ENCODE measurements at places on chromosomes 13 and 19. TPM values are rescaled to one million over a fixed set of nuclear protein-coding genes. Genes with fewer than 3 reads are reported as not detected.

GRCh38 chr13:33016414-33017322, at the start of gene KL:
KL (plus strand) TSS chr13:33016423; CDS start chr13:33016441, 18 bp downstream.
- DNase-seq: no peak

- DNase-seq: no peak
Measured at GRCh38 chr19:48302600-48302959, 22.8 kb upstream of the EMP3 start.

- DNase-seq: no peak
Measured at GRCh38 chr19:51802775-51803174, 7.8 kb downstream of the FPR3 start.

DNA sequence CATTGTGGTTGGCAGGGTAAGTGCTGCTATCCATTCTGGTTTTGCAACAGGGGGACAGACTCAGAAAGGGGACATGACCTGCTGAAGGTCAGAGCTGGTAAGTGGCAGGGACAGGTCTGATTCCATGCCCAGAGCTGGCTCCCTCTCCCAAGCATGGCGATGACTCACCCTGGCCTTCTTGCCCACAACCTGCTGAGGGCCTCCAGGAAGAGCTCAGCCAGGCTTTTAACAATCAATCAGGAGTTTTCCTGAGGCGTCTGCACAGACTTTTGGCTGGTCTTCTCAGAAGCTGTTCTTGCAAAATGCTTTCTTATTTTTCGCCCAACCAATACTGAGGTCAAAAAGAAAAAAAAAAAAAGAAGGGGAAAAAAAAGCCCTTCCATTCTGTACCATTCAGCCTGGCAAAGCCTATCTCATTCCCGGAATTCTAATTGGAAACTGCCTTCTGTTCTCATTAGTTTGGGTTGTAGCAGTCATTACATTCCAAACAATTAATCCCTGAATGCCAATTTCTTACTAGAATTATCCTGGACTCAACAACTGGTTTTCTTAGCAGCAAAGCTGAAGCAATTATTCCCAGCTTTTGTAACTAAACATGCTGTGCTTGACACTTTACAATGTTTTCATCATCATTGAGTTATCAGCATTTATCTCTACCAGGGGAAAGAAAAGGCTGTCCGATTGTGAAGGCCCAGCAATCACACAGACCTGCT, 17.7 kb downstream of the SIAH3 start:
- no peak for DNase-seq

- no peak for DNase-seq
Measured at GRCh38 chr13:50521006-50521830, 322.3 kb downstream of the DLEU7 start.

DNA sequence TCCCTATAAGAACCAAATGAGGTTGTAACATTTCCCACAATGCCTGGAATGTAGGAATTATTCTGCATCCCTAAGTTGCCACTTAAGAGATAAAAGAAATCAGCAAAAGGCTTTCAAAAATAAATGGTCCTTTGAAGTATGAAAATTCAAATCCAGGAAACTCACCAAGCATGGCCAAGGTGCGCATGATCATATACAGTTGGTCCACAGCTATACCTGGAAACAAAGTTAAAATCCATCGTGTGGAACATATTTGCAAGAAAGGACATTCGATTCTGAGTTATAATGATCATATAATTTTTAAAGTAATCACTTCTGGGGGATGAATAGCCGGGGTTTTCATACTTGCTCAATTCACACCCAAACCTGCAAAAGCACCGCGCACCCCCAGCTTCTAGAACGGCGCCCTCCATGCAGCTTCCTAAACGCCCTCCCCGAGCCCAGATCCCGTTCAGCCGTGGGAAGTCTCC, 525 bp downstream of the CARS2 start:
- DNase-seq: no peak

- DNase-seq: no peak
Measured at GRCh38 chr13:44802491-44802890, 186.8 kb downstream of the NUFIP1 start.

- no peak for DNase-seq
Measured at GRCh38 chr13:109323338-109323737, 463.0 kb downstream of the IRS2 start.

- DNase-seq: no peak
Measured at GRCh38 chr19:530134-531008, 1.2 kb upstream of the CDC34 start.

DNA sequence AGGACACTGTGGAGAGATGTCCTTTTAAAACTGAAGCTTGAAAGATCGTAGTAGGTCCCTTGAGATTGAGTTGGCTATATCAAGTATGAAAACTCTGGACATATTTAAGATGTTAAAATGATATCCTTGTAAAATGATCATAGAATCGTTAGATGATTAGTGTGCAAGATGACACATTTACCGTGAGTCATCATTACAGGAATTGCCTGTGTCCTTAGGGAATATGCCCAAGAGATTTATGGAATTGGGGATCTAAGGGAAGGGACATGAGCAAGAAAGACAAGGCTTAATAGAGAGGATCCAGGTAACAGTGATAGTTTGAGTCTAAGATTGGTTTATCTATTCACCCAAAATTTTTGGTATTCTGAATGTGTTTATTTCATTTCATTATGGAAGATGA, 233.7 kb downstream of the GPC5 start:
- DNase-seq: no peak

DNA sequence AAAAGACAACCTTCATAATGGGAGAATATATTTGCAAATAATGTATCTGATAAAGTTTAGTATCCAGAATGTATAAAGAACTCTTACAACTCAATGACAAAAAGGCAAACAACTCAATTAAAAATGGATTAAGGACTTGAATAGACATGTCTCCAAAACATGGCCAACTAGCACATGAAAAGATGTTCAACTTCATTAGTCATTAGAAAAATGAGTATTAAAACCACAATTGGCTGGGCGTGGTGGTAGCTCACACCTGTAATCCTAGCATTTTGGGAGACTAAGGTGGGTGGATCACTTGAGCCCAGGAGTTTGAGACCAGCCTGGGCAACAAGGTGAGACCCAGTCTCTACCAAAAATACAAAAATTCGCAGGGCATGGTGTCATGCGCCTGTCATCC, 18.8 kb upstream of the ZMYM5 start:
- DNase-seq: no peak

DNA sequence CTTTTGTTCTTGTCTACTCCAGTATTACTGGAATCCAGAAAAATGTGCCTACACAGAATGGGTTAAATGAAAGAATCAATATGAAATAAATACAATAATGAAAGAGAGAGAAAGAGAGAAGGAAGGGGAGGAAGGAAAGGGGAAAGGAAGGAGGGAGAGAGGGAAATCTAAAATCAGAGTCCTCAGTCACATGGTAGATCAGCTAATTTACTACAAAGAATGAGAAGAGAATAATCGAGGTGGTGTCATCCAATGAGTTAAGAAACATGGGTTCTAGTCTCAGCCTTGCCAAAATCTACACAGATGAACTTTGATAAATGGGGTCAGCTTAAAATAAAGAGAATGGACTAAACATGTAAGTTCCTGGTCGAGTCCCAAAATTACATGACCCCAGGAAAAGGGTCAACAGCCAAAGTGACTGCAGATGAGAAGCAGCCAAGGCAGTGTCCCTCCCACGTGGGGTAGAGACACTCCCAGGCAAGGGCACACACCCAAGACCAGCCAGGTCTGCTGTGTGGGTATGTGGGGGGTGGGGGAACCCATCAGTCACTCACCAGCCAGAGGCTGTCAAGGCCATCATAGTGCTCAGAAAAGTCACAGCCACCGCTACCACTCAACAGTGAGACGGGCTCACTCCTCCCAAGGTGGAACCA, 103.6 kb downstream of the STK24 start:
- no peak for DNase-seq

DNA sequence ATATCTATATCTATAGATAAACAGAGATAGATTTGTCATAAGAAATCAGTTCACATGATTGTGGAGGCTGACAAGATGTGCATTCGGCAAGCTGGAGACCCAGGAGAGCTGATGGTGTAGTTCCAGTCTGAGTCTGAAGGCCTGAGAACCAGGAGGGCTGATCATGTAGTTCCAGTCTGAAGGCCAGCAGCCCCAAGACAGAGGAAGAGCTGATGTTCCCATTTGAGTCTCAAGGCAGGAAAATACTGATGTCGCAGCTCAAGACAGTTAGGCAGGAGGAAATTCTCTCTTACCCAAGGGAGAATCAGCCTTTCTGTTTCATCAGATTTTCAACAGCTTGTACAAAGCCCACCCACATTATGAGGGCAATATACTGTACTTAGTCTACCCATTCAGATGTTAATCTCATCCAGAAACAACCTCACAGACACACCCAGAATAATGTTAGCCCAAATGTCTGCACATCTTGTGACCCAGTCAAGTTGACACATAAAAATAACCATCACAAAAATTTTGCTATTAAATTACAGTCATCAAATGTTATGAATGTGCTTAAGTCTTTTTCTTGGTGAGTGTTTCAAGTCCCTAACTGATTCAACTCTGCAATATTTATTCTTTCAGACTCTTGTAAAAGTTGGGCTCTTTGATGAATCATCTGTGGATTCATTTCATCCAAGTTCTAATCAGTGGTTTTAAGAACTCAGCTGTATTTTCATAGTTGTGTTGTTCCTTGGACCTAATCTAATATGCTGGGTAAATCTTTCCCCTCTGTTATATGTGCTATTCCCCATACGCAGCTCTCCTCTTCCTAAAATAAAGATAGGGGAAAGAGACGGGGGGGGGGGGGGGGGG, 22.7 kb upstream of the LRCH1 start:
- no peak for DNase-seq

- DNase-seq: peak; percentile 71
Measured at GRCh38 chr13:43269037-43269481, 245.7 kb downstream of the DNAJC15 start.

DNA sequence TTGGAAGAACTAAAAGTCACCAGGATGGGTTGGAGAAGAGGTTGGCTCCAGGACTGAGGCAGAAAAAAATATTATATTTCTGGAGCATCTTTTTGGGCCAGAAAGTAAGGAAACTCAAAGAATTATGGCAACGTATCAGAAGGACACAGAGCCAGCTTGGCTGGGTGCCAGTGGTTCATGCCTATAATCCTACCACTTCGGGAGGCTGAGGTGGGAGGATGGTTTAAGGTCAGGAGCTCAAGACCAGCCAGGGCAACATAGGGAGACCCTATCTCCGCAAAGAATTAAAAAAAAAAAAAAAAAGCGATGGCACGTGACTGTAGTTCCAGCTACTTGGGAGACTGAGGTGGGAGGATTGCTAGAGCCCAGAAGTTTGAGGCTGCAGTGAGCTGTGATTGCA, 108.1 kb downstream of the GADD45B start:
- DNase-seq: no peak

DNA sequence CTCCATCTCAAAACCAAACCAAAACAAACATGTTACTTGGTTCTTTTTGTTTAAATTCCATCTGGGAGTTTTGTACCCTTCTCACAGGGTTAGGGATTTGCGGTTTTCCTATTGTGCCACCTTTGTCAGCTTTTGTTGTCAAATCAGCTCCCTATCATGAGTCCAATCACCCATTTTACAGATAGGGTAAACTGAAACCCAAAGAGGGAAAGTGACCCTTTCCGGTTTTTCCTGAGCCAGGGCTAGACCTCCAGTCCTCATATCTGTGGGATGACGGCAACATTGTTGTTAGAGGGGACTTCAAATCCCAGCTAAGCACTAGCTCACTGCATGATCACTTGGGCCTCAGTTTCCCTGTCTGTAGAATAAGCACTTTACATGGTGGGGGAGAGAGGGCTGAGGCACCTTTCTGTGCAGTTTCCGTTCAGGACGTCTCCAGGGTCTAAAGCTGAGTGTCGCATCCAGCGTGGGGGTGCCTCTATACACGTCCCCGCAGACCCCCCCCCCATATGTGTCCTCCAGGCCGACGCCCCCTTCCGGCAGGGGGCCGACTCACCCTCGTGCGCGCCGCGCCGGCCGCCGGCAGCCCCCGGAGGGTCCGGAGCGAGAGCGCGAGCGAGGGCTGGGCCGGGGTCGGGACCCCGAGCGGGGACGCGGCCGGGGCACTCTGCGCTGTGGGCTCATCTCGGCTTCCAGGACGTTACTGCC, 3.9 kb downstream of the CCDC194 start:
- no peak for DNase-seq

- peak; percentile 63 for DNase-seq
Measured at GRCh38 chr19:18514800-18515682, 6.8 kb downstream of the ELL start.

The KLK15 gene
- polyA plus RNA-seq: not detected

The TBXA2R gene
- polyA plus RNA-seq: 2.2 TPM

The CCL25 gene
- 0.15 TPM for polyA plus RNA-seq

The MAB21L1 gene
- polyA plus RNA-seq: 0.07 TPM

The CGB7 gene
- 0.78 TPM for polyA plus RNA-seq

The NTF4 gene
- polyA plus RNA-seq: 3.1 TPM

Measured in left kidney (tissue), 8 donors.